ENCODE measurements at places on chromosomes 13 and 19. TPM values are rescaled to one million over a fixed set of nuclear protein-coding genes. Genes with fewer than 3 reads are reported as not detected.

- no peak for DNase-seq
These were observed 493 bp upstream of the PDE4A start for GRCh38 chr19:10419646-10420443.

- no peak for DNase-seq
These were observed 6.8 kb downstream of the CEACAM1 start for GRCh38 chr19:42521346-42522030.

DNA sequence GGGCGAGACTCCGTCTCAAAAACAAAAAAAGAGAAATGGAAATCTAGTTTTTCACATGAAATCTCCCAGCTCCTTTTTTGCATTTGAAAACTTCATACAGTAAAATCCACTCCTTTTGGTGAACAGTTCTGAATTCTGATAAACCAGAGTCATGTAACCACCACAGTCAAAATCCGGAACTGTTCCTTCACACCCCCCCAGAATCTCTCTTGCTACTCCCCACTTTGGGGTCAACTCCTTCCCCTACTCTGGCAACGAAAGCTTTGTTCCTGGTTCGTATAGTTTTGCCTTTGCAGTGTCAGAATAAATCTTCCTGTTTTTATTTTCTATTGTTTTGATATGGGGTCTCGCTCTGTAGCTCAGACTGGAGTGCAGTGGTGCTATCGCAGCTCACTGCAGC, 23.7 kb downstream of the RCN3 start:
- DNase-seq = no peak

TNPO2 gene
- total RNA-seq = 79.0 TPM

PLD3 gene
- total RNA-seq = 499 TPM

Data from osteocyte (in vitro differentiated cells).